ENCODE measurements at places on chromosomes 4 and X.

DNA sequence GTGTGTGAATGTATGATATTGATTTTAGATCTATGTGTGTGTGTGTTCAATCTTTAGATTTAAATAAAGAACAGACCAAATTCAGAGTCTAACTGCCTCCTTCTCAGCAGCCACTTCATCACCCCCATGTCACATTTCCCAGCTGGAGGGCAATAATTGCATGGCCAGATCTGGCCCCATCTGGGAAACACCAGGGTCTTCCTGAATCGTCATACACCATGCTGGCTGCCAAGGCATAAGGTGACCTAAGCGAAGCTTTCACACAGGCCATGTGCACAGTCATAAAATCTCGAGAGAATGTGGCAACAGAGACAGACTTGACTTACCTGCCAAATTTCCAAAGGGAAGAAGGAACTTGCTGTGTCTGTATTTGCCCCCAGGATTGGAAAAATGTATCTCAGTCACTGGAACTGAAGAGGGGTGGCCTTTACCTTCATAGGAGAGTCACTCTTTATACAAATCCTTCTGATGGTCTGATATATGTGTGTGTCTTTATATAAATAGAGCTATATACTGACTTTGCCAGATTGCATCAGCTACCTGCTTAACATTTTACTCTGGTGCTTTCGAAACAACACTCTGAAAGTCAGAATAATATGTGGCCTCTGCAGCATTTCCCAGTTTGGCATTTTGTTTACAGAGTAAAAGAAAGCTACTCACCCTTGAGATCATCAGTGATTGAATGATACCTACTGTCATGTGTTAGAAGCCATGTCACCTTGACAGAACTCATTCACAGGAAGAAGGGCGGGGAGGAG, at the start of gene PLAC1:
Gene PLAC1, minus strand, starts transcription at position 470 of the 758 bp plus-strand sequence. CDS start 91,789 bp downstream, outside the sequence.
- DNase-seq, result no peak

DNA sequence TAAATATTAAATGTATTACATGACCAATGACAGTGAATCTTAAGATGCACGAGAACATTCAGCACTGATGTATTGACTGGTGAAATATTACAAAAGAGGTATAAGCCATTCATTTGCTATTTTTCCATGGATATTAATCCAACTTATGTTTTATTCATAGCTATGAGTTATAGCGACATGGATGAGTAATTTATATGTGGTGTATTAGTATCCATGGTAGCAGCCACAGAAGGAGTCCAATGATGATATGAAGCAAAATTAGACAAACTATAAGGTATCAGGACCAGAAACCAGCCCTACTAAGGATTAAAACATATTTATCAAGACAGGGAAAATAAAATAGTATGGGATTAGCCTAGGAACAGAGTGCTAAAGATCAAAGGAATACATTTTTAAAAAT, 50.7 kb downstream of the THAP9 start:
- no peak for DNase-seq

GRCh38 chr4:46994007-46994405, 625 bp upstream of the GABRA4 start:
- no peak for DNase-seq

- DNase-seq, result no peak
Observed at GRCh38 chrX:76971393-76972376, 475.5 kb upstream of the FGF16 start.

- DNase-seq, result peak; percentile 57
Observed at GRCh38 chr4:37661772-37662171, 24.4 kb downstream of the RELL1 start.

- peak; percentile 90 for DNase-seq
Observed at GRCh38 chr4:19776021-19776459, 475.7 kb upstream of the SLIT2 start.

- DNase-seq, result no peak
Observed at GRCh38 chrX:2549876-2550275, 49.1 kb upstream of the DHRSX start.

DNA sequence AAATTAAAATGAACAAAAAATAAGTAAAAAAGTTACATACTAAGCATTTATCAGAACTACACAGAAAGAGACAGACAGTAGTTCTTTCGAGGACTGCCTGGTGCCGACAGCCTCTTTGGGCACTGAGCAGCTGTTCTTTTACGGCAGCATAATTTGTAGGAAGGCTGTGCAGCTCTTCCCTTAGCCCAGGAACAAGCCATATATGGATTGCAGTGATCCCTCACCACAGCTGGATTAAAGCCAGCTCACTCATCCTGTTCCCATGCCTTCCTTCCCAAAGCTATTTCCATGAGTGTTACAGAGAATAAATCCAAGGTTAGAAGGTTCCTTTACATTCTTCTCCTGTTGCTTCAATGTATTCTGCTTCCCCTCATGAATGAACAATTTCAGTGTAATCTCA, 71.7 kb downstream of the DDX60L start:
- peak; percentile 93 for DNase-seq

DNA sequence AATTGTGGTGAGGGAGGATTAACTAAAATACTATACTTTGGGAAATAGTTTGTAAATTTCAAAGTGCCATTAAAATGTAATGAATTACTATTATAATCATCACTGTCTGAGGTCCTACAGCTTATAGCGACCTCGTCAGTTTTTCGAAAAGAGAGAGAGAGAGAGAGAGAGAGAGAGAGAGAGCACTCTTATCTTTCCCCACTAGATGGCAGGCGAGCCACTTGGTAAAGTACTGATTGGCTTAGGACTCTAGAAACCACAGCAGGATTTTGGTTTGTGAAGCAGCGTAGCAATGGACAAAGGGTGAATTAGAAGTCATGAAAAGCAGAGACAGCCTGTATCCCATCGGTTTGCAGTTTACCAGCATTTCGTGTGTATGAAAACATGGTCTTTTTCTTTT, 52.5 kb downstream of the LINC00632 start:
- DNase-seq, result peak; percentile 79

GRCh38 chr4:153151535-153152455, 52.4 kb upstream of the TRIM2 start:
- DNase-seq, result peak; percentile 40

GRCh38 chr4:182808673-182809416, 108.3 kb downstream of the DCTD start:
- DNase-seq, result no peak

- no peak for DNase-seq
Observed at GRCh38 chr4:103097112-103097511, 2.5 kb downstream of the BDH2 start.

- DNase-seq, result no peak
Observed at GRCh38 chrX:152601848-152602616, 35.7 kb upstream of the GABRQ start.

DNA sequence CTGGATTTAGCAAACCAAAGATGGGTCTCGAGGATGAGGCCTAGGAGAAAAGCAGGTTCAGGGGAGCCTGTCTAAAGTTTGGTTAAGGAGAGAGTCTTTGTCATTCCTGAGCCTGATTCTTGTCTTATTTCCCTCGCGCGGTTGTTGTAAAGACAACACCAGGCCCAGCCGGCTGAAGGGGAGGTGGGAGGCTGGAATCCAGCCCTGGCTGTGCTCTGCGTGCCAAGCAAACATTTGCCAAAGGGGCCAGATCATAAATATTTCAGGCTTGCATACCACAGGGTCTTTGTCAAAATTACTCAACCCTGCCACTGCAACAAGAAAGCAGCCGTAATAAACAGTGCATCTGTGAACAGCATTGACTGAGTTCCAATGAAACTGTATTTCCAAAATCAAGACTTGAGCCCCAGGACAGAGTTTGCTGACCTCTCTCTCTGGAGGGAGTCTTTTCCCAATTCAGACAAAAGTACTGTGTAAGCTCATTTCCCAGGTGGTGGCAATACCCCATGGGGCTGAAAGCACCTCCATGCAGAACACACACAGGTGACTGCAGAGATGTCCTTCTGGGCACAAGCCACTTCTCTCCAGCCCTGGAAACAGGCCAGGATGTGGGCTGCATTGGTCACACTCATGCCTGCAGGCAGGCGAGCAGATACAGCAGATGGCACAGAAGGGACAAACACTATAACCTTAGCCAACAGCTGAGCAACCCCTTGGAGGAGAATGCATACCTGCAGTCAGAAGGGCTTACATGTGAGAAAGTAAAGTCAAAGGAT, 320.3 kb downstream of the STK32B start:
- DNase-seq, result no peak

DNA sequence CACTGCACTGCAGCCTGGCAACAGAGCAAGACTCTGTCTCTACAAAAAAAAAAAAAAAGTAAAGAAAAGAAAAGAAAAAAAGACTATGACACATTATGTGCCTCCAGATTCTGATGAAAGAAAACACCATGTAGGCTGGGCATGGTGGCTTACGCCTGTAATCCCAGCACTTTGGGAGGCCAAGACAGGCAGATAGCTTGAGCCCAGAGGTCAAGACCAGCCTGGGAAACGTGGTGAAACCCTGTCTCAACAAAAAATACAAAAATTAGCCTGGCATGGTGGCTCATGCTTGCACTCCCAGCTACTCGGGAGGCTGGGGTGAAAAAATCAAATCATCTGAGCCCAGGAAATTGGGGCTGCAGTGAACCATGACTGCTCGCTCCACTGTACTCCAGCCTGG, 19.4 kb downstream of the THOC2 start:
- no peak for DNase-seq

DNA sequence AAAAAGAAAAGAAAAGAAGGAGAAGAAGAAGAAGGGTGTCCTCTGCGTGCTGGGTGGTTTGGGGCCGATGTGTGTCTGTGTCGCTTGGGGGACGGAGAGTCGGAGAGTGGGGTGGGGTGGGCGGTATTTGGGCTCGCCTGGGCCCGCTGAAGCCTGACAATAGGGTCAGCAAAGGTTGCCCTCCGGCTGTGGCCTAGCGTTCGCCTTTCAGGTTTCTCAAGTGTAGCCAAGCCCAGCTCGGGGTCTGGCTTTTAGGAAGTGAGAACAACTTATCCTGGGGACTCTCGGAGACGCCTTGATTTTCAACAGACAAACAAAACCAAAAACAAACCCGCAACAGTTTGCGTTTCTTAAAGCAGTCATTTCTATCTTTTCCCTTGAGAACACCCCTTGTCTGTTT, 4.1 kb upstream of the SOX3 start:
- DNase-seq, result no peak

DNA sequence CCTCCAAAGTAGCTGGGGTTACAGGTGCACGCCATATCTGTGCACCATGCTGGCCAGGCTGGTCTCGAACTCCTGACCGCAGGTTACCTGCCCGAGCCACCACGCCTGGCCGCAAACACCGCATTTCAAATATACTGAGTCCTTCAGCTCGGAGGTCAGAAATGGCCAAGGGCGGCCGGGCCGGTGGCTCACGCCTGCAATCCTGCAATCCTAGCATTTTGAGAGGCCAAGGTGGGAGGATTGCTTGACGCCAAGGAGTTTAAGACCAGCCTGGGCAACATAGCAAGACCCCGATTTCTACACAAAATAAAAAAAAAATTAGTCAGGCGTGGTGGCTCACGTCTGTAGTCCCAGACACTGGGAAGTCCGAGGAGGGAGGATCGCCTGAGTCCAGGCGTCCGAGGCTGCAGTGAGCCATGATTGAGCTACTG, 71.9 kb upstream of the PPP2R3B start:
- DNase-seq, result no peak

DNA sequence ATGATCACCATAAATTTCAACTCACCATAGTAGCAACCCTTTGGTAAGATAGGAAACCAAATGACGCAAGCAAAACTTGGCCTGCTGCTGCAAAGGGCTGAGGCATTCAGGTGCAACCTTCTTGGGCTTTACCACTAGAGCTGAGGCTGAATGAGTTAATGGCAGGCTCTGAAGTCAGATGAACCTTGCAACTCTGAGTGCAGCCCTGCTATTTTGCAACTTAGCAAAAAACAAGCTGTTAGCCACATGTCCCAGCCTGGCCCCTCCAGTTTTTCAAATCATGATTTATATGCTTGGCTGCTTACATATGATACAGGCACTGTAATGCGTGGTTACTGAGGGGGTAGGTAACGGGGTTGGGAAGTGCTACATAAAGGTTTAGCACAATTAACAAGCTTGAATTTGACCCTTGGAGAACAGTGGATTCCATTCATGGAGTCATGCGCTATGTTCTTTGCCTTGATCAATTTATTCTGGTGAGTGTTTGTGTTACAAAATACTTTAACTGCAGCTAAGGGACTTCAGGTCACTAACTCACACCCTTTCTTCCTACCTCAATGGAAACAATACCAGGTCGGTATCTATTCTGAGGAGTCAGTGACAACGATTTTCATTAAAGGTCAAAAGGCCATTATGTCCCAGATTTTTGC, 80.5 kb upstream of the PPARGC1A start:
- DNase-seq, result no peak

GRCh38 chrX:23752740-23753415, 9.8 kb upstream of the ACOT9 start:
- DNase-seq, result peak; percentile 73

DNA sequence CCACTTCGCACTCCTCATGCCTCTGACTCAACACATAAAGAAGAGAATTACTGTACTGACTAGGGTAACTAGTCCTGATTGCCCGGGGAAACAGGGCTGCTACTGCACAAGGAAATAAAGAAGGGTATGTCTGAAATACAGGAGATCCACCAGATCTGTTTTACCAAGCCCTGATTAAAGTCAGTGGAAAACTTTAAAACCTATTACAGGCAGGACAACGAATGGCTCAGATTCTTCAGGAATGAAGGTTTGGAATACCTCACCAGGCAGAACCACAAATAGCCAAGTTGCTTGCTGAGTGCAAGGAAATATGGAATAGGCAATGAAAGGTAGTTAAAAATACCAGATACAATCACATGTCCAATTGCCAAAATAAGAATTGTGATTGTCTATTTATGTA, 17.3 kb downstream of the LAMTOR3 start:
- DNase-seq, result no peak

- DNase-seq, result peak; percentile 33
Observed at GRCh38 chr4:86640469-86640868, 46.4 kb downstream of the PTPN13 start.

DNA sequence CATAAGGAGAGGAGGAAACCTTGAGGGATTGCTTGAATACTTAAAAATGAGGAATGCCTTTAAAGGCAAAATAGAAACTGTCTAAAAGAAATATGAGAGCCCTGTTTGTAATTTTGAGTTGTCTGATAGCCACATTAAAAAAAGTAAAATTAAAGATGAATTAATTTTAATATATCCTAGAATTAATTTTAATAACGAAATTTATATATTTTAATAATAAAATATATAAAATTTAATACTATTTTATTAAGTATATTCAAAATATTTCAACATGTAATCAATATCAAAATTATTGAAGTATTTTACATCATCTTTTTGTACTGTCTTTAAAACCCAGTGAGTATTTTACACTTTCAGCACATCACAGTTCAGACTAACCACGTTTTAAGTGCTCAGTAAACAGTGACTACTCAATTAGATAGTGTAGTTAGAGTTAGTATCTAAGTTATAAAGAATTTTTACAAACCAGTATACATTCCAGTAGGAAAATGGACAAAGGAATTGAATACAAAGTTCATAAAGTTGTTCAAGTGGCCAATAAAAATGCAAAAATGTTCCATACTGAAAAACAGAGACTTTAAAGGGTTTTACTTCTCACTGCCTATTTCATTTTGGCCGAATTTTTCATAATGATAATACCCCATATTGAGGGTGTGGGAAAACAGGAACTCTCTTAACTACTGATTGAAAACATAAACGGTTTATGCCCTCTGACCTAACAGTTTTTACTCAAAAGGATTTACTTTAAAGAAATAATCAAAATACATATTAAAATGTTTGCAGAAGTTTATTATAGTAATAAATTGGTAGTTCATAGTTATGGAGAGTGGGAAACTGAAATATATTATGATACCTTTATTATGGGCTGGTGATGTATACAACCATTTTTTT, 2.9 kb downstream of the SLC30A9 start:
- no peak for DNase-seq

GRCh38 chr4:95256108-95256835, 292.5 kb downstream of the UNC5C start:
- DNase-seq, result peak; percentile 56

All from cardiac fibroblast (primary cell).